Activated T-cell treated with anti-CD3 and anti-CD28 coated beads, Interleukin-2, amount 50 U/mL, for 48 hours (primary cell): ENCODE measurements at places on chromosomes 3 and 15.

GRCh38 chr3:94115482-94115881 lies 52.6 kb downstream of the NSUN3 start:
- no peak for DNase-seq

GRCh38 chr15:96882121-96882772 lies 551.7 kb downstream of the NR2F2 start:
- no peak for DNase-seq

DNA sequence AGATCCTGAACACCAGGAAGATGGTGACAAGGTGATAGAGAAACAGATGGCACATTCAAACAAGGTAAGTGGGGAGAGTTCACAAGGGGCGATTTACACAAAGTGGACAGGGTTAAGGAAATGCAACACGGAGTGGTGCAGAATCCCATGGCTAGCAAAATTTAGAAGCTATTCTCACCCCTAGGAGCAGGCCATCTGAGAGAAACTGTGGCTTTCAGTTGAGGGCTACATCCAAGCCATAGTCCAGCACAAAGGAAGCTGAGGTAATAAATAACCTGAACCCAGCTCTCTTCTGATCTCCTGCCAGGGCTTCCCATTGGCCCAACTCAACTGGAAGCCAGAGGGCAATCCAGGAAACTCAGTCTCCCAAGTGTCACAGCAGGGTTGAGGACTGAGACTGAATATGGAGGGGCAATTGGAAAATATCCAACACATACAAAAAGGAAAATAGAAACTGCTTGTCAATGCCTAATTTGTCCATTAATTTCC lies 1.2 kb upstream of the ZNF445 start:
- no peak for DNase-seq

GRCh38 chr3:42463093-42463492 lies 39.4 kb upstream of the VIPR1 start:
- DNase-seq: no peak

GRCh38 chr3:78494851-78495250 lies 1272.9 kb downstream of the ROBO1 start:
- no peak for DNase-seq

DNA sequence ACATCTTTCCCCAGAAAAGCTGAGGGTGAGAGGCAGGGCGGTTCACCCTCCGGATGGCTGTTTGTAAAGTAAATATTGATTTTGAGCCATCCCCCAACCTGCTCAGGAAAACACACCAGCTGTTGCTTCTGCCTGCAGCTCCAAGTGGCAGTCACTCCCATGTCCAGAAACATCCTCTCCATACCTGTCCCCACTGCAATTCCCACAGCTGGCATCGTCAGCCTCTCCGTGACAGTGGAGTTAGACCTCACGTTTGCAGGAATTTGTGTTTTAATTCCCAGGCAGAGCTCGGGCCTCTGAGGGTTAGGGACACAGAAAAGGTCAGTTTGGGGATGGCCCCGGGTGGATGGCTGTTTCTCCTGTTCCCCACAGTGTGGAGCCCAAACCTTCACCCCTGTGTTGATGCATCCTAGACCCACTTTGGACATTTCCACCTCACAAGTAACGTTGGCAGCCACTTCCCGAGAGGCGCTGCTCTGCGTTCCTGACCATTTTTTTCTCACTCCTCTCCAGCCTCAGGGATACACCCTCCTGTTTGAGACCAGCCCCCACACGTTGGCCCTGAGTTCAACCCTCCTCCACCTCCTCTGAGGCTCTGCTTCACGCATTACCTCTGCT lies 11.8 kb upstream of the FAM174B start:
- no peak for DNase-seq

GRCh38 chr3:122921791-122922651 lies 105.5 kb downstream of the SEMA5B start:
- DNase-seq: peak; percentile 69

DNA sequence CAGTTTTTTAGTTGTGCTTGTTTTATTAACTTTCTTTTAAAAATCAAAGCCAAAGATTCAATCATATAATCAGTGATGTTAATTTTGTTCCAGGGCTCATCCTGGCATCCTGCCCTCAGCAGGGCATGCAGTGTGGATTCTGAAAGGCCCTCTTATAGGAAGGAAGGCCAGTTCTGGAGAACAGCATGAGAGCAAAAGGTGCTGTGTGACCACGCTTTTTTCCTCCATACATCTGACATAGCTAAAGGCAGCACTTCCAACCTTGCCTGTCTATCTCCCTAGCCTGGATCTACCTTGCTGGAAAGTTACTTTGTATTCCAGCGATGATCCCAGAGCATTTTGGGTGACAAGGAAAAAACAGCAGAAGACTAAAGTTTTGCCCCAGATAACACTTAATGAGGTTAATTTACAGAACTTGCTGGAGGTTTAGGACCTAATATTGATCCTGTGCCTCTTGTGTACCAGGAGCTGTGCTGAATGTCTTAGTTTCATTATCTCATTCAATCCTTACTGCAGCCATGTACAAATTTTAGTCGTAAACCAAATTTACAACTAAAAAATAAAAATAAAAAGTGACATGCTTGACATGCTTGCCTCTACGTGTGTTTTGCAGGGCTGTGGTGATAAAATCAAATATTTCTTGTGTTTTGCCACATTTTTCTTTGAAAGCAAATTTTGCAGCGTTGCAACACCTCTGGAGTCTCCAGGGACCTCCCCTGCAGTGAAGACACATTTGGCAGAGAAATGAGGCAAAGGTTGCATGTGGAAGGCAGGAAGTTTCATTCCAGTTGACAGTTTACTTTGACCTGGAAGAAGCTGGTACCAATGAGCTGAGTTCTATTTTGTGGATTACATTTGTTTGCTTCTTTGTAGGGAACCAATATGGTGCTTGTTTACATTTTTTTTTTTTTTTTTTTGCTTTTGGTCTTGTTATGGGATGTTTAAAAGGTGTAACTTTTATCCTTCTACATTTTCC lies 13.2 kb downstream of the IL1RAP start:
- no peak for DNase-seq

DNA sequence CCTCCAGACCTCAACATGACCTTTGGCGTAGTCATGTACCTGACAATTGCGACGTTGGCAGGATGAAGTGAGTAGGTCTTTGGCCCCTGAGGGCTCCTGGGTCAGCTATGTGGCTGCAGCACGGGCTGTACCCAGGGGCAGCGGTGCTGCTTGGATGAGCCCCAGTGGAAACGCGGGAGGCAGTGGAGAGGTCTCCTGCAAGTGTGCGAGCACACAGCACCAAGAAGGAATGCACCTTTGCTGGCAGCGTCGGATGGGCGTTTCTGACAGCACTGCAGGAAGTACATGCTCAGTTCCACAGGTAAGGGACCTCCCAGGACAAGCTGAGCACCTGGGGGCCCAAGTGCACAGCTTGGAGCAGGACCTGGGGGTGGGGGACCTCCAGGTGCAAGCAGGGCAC lies 67.4 kb upstream of the UNC13C start:
- DNase-seq: no peak
